Hematopoietic multipotent progenitor cell treated with erythropoietin and hydrocortisone succinate and interleukin-3 and kit ligand, for 6 days (in vitro differentiated cells): ENCODE measurements at places on chromosomes 5 and 9.

GRCh38 chr9:16337322-16338029, 533.0 kb downstream of the BNC2 start:
- DNase-seq, result no peak

DNA sequence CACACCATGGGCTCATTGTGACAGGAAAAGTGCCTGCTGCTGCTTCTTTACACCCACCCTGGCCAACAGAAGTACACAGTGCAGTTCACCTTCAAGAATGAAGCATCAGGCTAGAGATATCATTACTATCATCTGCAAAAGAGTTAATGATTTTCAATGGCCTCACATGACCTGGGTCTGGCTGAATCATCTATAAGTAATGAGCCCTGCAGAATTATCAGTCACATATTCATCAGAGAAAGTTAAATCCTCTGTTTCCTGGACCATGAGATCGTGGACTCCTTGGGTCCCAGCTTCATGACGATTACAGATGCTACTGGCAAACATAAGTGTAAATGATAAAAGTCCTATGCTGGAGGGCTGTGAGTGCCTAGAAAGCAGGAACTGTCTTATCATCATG, 8.3 kb downstream of the BAG1 start:
- no peak for DNase-seq

GRCh38 chr9:95226921-95227320, 90.6 kb downstream of the FANCC start:
- DNase-seq, result no peak

DNA sequence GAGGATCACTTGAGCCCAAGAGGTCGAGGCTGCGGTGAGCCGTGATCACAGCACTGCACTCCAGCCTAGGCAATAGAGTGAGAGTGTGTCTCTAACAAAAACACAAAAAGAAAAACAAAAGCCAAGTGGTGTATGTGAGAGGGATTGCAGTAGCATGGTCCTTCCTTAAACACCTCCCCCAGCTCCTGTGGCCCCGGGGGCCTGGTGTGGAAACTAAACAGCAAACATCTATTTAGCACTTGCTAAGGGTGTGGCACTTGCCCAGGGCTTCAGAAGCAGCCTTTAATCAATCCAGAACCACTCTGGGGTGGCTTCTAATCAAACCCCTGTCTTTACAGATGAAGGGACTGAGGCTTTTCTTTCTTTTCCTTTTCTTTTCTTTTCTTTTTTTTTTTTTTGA, 4.4 kb upstream of the FBP1 start:
- DNase-seq, result no peak
